ENCODE measurements at places on chromosomes 5 and 9.

- no peak for DNase-seq
Measured at GRCh38 chr9:122070728-122071515, 22.2 kb downstream of the TTLL11 start.

- no peak for DNase-seq
Measured at GRCh38 chr5:109199799-109200620, 209.8 kb downstream of the PJA2 start.

GRCh38 chr5:33474931-33475499 lies 34.2 kb downstream of the TARS1 start:
- DNase-seq: no peak

DNA sequence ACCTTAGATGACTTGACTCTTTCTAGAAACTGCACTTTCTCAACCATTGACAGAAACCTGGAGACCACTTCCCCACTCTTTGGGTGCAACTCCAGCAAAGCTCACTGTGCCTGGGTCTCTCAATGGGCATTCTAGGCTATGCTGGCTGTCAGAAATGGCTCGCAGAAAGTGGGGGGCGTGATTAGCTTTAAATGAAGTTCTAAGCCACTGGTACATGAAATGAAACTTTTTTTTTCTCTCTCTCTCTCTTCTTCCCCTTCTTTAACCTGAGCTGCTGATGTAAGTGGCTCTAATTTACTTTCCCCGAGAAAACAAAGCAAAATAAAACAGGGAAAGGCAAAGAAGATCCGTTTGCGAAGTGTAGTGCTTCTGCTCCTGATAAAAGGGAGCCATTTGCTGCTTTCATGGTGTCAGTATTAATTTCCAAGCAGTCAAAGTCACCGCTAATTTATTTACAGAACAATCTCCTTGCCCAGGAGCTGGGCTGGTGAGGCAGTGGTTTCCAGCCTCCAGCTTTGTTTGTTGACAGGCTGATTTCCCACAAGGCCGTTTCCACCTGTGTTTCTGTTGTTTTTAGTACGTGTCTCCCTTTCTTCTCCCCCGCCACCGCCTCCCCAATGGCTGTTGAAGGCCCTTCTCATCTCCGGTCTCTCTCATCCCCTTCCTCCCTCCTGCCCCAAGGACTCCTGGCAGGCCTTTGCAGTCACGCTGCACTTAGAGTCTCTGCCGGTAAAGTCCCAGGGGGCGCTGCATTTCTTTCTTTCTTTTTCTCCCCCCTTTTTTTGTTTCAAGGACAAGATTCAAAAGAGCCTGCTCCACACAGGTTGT lies 422.9 kb downstream of the EBF1 start:
- peak; percentile 45 for DNase-seq

DNA sequence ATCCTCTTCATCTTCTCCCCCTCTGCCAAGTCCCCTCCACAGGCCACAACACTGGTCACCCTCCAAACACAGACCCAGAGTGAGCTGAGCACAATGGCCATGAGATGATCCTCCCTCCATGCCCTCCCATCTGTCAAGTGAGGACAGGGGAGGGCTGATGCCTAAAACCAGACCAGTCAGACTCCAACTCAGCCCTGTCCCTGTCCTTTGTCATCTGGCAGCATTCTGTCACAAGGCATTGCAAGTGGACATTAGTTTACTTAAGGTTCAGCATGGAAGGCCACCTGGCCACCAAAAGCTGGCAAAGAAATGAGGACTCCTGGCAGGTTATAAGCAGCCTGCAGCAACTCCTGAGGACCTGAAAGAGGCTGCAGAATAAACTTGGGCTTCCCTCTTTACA lies 136.2 kb upstream of the SLC30A5 start:
- no peak for DNase-seq

- no peak for DNase-seq
Measured at GRCh38 chr5:59115345-59115744, 532.5 kb downstream of the RAB3C start.

- no peak for DNase-seq
Measured at GRCh38 chr5:44821164-44821563, 12.4 kb downstream of the MRPS30 start.
